ENCODE measurements at places on chromosomes 6 and 20. TPM values are rescaled to one million over a fixed set of nuclear protein-coding genes. Genes with fewer than 3 reads are reported as not detected.

The GABRR1 gene
- total RNA-seq: not detected

The WFDC10B gene
- not detected for total RNA-seq

The STX11 gene
- total RNA-seq: 30.1 TPM

The CLPSL2 gene
- total RNA-seq: not detected

The TUBB2B gene
- total RNA-seq: 0.91 TPM

The CLDN20 gene
- not detected for total RNA-seq
